Sigmoid colon (tissue), 7 donors: ENCODE measurements at places on chromosomes 6 and 20. TPM values are rescaled to one million over a fixed set of nuclear protein-coding genes. Genes with fewer than 3 reads are reported as not detected.
A peak's percentile ranks its signal among the peaks of the same experiment; 100 is the strongest.

DNA sequence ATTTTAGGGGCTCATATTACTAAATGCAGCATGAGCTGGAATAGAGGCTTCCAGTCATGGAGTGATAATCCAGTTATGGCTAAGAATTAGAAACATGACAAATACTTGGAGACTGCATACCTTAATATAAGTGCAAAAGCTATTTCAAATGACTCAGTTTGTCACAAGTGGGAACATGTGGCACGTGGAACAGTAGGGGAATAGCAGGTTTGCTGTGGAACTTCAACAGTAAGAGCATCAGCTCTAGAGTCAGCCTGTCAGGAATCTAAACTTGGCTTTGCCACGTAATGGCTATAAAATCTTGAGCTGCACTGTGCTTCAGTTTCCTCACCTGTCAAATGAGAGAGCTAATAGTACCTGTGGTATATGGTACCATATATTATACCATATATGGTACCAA is 62.1 kb downstream of the HTR1B start:
- no peak for DNase-seq

SMIM8 gene
- total RNA-seq = 16.8 TPM

DNA sequence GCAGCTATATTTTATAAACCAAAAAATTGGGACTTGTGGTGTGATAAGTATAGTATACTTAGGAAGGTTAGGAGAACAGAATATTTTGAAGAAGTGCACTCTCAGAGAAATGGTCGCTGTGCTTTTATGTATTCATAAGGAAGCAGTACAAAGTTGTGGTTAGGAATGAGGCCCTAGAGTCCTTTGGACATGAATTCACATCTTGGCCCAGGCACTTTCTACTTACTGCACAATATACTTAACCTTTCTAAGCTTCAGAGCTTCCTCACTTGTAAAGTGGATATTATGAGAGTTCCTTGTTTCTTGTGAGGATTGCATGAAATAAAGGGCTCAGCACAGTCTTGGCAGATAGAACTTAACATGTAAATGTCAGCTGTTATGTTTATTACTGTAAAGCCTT is 21.0 kb upstream of the SERINC3 start:
- no peak for DNase-seq

DNA sequence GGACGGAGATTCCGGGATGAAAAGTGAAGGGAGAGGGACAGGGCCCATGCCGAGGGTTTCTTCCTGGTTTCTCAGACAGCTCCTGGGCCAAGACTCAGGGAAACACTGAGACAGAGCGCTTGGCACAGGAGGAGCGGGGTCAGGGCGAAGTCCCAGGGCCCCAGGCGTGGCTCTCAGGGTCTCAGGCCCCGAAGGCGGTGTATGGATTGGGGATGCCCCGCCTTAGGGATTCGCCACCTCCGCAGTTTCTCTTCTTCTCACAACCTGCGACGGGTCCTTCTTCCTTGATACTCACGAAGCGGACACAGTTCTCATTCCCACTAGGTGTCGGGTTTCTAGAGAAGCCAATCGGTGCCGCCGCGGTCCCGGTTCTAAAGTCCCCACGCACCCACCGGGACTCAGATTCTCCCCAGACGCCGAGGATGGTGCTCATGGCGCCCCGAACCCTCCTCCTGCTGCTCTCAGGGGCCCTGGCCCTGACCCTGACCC is 55.0 kb upstream of the HLA-A start:
- DNase-seq = peak; percentile 84

NRSN1 gene
- total RNA-seq = 1.7 TPM

DNA sequence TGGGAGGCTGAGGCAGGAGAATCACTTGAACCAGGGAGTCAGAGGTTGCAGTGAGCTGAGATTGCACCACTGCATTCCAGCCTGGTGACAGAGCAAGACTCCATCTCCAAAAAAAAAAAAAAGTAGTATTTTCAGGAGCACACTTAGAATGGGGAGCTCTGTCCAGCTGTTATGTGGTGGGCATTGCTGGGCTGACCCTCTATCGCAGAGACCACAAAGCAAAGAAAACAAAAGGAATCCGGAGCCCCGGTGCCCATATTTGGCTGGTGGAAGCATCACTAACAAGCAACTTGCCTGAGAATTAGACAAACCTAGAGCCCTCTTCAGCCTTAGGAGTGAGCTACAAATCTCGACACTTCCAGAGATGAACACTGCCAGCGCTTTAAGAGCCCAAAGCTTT is 137.3 kb upstream of the GPR6 start:
- DNase-seq = no peak

LY6G6F gene
- total RNA-seq = not detected

- no peak for DNase-seq
Measured at GRCh38 chr6:53493635-53494025, 51.3 kb downstream of the GCLC start.

GRCh38 chr6:70180183-70180900 is 122.5 kb downstream of the COL9A1 start:
- no peak for DNase-seq

UNC5CL gene
- 0.36 TPM for total RNA-seq

SDC4 gene
- total RNA-seq = 80.8 TPM

- DNase-seq = no peak
Measured at GRCh38 chr20:51955756-51956155, 153.4 kb upstream of the SALL4 start.

DEF6 gene
- 1.4 TPM for total RNA-seq

GRCh38 chr6:37176268-37177076 is 6.5 kb downstream of the PIM1 start:
- no peak for DNase-seq

- no peak for DNase-seq
Measured at GRCh38 chr6:22965889-22966288, 396.5 kb downstream of the HDGFL1 start.

GRCh38 chr6:40263970-40264369 is 323.2 kb downstream of the LRFN2 start:
- no peak for DNase-seq

HFE gene
- 4.4 TPM for total RNA-seq

- DNase-seq = no peak
Measured at GRCh38 chr6:124132256-124132655, 328.6 kb downstream of the NKAIN2 start.

DNA sequence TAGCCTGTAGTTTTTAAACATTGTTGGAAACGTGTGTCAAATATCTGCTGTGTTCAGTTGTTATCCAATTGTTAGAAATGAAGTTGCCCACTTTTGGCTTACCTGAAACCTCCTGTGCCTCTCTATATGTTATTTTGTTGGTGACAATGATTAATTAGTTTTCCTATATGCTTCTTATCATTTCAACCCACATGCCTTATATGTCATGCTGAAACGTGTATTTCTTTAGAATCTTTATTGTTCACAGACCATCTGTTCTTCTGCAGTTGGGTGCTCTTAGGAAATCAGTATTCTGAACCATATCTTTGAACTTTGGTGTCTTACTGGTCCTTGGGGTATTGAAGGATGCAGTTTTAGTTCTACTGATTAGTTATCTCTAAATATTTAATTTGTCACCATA is 91.2 kb upstream of the SCGN start:
- no peak for DNase-seq

SUMO4 gene
- 5.4 TPM for total RNA-seq

- no peak for DNase-seq
Measured at GRCh38 chr6:165841153-165841558, 178.1 kb upstream of the PDE10A start.

DNA sequence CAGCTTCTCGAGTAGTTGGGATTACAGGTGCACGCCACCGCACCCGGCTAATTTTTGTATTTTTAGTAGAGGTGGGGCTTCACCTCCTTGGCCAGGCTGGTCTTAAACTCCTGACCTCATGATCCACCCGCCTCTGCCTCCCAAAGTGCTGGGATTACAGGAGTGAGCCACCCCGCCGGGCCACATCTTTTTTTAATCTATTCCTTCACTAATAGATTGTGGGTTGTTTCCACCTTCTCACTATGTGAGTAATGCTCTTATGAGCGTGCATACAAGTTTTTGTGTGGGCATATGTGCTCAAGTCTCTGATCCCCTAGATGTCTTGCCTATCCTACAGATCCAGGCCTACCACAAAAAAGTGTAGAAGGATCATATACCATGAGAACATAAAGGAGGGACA is 30.7 kb downstream of the CARMIL1 start:
- DNase-seq = no peak

DNA sequence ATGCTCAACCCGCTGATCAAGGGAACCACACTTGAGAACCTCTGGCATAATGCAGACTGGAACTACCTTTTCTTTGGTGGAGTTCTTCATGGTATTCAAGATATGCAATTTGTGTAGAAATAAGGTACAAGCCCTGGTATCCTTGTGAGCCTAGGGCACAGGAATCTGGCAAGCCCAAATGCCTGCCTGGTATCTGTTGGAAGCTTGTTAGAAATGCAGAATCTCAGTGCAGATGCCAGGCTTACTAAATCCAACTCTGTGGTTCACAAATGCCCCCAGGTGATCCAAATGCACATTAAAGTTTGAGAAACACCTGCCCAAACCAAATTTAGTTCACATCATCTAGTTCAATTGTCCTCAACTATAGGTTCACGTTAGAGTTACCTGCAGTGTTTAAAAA is 159.8 kb upstream of the LAMP5 start:
- no peak for DNase-seq

GRCh38 chr6:37305841-37306425 is 47.9 kb upstream of the RNF8 start:
- DNase-seq = no peak

DNA sequence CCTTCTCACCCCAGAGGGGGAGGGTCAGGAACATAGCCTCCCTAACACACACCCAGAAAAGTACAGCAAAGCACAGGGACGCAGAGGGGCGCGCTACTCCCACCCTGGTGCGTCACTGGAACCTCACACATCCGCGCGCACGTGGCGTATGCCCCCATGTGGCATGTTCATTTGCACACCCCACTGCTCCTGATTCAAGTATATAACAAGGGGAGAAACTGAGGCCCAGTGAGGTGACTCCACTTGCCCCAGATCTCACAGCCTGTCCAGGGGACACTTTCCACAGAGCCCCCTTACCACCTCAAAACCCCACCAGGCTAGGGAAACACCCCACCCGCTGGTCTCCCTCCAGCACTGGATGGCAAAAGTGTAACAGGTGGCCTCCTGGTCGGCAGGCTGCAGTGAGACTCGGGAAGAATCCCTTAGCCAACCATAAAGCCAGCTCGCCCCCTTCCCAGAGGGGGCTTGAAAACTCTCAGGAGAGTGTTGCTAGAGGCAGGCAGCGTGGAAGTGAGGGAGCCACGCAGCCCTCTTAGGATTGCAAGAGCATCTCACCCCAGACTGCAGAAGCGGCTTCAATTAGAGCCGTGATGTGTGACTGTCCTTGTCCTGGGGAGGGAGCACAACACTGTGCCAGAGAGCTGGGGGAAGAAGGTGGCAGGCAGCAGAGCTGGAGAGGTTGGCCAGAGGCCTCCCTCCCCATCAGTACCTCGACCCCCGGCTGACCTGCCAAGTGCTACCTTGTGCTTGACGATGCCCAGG is at the start of gene GRM4:
Gene GRM4, minus strand, starts transcription at position 67 of the 762 bp plus-strand sequence. CDS start 12,591 bp downstream, outside the sequence.
- peak; percentile 55 for DNase-seq

- no peak for DNase-seq
Measured at GRCh38 chr6:1075444-1075843, 236.5 kb upstream of the FOXQ1 start.

DNA sequence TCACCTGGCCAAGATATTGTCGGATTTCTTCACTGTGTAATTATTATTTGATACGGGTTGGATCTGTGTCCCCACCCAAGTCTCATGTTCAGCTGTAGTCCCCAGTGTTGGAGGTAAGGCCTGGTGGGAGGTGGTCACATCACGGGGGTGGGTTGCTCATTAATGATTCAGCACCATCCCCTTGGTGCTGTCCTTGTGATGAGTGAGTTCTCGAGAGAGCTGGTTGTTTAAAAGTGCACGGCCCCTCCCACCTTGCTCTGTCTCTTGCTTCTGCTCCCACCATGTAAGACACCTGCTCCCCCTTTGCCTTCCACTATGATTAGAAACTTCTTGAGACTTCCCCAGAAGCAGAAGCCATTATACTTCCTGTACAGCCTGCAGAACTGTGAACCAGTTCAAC is 173.9 kb upstream of the PMEPA1 start:
- DNase-seq = peak; percentile 22

GMPR gene
- 26.5 TPM for total RNA-seq

GRCh38 chr20:63160641-63161175 is 55.2 kb downstream of the YTHDF1 start:
- DNase-seq = no peak

BANF2 gene
- not detected for total RNA-seq

DNA sequence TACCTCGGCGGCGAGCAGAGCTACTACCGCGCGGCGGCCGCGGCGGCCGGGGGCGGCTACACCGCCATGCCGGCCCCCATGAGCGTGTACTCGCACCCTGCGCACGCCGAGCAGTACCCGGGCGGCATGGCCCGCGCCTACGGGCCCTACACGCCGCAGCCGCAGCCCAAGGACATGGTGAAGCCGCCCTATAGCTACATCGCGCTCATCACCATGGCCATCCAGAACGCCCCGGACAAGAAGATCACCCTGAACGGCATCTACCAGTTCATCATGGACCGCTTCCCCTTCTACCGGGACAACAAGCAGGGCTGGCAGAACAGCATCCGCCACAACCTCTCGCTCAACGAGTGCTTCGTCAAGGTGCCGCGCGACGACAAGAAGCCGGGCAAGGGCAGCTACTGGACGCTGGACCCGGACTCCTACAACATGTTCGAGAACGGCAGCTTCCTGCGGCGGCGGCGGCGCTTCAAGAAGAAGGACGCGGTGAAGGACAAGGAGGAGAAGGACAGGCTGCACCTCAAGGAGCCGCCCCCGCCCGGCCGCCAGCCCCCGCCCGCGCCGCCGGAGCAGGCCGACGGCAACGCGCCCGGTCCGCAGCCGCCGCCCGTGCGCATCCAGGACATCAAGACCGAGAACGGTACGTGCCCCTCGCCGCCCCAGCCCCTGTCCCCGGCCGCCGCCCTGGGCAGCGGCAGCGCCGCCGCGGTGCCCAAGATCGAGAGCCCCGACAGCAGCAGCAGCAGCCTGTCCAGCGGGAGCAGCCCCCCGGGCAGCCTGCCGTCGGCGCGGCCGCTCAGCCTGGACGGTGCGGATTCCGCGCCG is 994 bp downstream of the FOXC1 start:
- DNase-seq = peak; percentile 71
